ENCODE measurements at places on chromosomes 2 and 18. TPM values are rescaled to one million over a fixed set of nuclear protein-coding genes. Genes with fewer than 3 reads are reported as not detected.

- DNase-seq = peak; percentile 20
- H3K36me3 ChIP-seq = no peaks in the 10 kb centered on the region
- no peak overlapping the region for H3K27ac ChIP-seq
- H3K4me1 ChIP-seq = peaks cover 25% of the 10 kb centered on the region
Observed at GRCh38 chr18:46623541-46623940, 33.5 kb downstream of the LOXHD1 start.

DNA sequence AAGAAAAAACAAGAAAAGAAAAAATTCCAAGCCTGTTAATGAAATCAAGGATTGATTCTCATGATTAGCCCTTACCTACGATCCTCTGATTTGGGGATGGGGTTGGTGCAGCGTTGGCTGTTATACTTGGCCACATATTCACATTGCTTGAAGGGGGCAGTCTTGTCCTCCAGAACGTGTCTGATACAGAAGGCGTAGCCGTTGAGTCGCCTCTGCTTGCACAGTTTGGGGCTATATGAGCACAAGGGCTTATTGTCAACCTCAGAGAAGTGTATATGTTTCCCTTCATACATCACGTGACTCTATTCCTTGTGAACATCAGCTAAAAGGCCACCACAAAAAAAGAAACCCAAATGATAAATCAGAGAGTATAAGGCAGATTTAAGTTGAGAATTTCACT is 23.2 kb downstream of the INO80D start:
- H3K36me3 ChIP-seq = peaks cover 7% of the 10 kb centered on the region
- DNase-seq = no peak
- no peaks in the 10 kb centered on the region for H3K4me1 ChIP-seq
- no peak overlapping the region for H3K27ac ChIP-seq

GRCh38 chr2:64727013-64727767 is 73.5 kb upstream of the SERTAD2 start:
- H3K4me1 ChIP-seq = peaks cover 44% of the 10 kb centered on the region
- H3K4me3 ChIP-seq = peak overlapping the region; percentile 50
- peak overlapping the region; percentile 14 for H3K27ac ChIP-seq
- DNase-seq = peak; percentile 30
- H3K36me3 ChIP-seq = no peaks in the 10 kb centered on the region

Gene DCDC2C
- total RNA-seq = not detected

Gene REL
- total RNA-seq = 47.6 TPM

Gene C1QL2
- not detected for total RNA-seq

DNA sequence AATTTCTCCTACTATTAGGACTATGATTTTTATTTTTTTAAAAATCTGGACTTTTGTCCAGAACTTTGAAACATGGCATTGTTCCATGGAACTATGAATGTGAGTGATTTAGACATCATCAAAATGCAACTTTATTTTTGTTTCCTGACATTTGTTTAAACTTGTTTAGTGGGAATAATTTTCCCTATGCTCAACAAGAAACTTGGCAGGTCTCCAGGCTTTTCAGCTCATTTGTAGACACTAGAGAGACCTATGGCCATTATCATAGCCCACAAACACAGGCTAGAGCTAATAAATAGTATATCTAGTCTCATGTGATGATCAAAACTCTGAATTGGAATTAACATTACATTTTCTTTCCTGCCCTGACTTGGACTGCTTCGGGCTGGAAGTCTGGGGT is 145.1 kb upstream of the CELF4 start:
- H3K4me3 ChIP-seq = no peak overlapping the region
- H3K27me3 ChIP-seq = no peaks in the 10 kb centered on the region
- no peak for DNase-seq
- no peak overlapping the region for H3K27ac ChIP-seq

- no peak overlapping the region for H3K4me3 ChIP-seq
- DNase-seq = no peak
- H3K27ac ChIP-seq = no peak overlapping the region
- H3K36me3 ChIP-seq = no peaks in the 10 kb centered on the region
- H3K4me1 ChIP-seq = no peaks in the 10 kb centered on the region
Observed at GRCh38 chr2:45278365-45279078, 269.3 kb upstream of the SIX2 start.

- H3K36me3 ChIP-seq = no peaks in the 10 kb centered on the region
- H3K4me3 ChIP-seq = no peak overlapping the region
- H3K27ac ChIP-seq = no peak overlapping the region
- no peaks in the 10 kb centered on the region for H3K4me1 ChIP-seq
- no peak for DNase-seq
Observed at GRCh38 chr2:221477714-221478484, 94.2 kb downstream of the EPHA4 start.

DNA sequence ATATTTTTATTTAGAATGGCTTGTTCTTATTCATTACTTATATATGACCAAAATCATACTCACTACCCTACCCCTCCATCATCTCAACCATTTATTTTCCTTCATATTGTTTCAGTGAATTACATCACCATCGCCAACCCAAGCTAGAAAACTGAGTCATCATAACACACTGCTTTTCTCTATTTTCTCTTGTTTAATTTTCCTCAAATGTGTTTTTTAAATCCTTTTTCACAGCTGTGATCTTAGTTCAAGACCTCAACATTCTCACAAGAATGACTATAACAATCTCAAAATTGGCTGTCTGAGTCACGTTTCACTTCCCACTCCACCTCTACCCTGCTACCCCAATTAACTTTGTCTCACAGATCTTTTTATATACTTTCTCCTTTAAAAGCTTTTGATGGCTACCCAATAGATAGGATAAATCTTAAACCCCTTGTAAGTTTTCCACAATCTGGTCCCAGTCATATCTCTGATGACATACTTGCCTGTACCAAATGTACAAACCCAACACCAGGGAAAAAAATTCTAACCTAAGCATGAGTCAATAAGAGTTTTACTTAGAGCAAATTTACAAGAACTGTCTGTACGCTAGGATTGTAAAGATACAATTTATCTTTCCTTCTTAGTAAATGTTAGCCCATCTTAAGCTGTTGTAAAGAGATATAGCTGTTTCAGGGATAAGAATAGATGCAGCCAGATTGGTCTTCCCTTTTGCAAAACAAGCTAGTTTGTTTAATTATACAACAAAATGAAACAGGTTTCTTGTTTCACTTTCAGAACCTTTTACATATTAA is 635.1 kb upstream of the SLC39A10 start:
- H3K4me1 ChIP-seq = no peaks in the 10 kb centered on the region

GRCh38 chr2:239689985-239690384 is 289.2 kb upstream of the HDAC4 start:
- H3K36me3 ChIP-seq = no peaks in the 10 kb centered on the region
- H3K27me3 ChIP-seq = no peaks in the 10 kb centered on the region
- no peaks in the 10 kb centered on the region for H3K4me1 ChIP-seq
- H3K4me3 ChIP-seq = no peak overlapping the region
- H3K27ac ChIP-seq = no peak overlapping the region

DNA sequence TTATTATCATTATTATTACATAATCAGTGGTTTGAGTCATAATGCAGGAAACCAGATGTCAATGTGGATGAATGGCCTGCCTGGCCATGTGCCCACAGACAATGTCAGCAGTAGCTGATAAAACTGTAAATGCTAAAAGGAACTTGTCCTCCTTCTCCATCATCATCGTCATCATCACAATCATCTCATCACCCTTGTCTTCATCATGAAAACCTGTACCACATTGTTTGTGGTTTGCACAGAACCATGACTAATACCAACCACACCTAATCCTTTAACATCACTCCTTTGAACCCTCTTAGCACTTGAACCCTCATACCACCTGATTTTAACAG is 96.0 kb downstream of the HNMT start:
- H3K27me3 ChIP-seq = no peaks in the 10 kb centered on the region
- no peaks in the 10 kb centered on the region for H3K36me3 ChIP-seq
- H3K4me3 ChIP-seq = no peak overlapping the region

GRCh38 chr2:231709981-231710798 is 1.9 kb downstream of the PTMA start:
- DNase-seq = peak; percentile 80
- H3K27ac ChIP-seq = peak overlapping the region; percentile 96
- H3K4me1 ChIP-seq = peaks cover 45% of the 10 kb centered on the region

Gene HOXD10
- not detected for total RNA-seq

DNA sequence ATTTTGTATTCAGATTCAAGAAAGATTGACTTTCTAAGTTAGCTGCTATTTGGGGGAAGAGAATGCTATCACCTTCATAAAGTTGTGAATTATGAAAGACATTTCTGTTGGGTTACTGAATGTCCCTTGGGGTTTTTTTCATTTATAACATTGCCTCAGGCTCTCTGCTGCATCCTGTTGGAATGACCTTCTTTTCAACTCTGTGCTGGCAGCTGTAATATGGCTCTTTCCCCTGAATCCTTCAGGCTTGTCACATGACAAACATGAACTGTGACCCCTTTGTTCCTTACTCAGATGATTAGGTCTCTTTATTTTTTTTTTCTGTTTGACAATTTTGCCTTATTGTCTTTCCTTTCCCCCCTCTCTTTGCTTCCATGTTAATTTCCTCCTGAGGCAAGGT is 159.8 kb downstream of the TAF4B start:
- no peak for DNase-seq
- peaks cover 7% of the 10 kb centered on the region for H3K36me3 ChIP-seq
- H3K4me1 ChIP-seq = no peaks in the 10 kb centered on the region
- H3K4me3 ChIP-seq = no peak overlapping the region
